Smooth muscle cell of the umbilical artery (primary cell): ENCODE measurements at places on chromosomes 7 and 10. TPM values are rescaled to one million over a fixed set of nuclear protein-coding genes. Genes with fewer than 3 reads are reported as not detected.

The TMEM229A gene
- not detected in 2 replicates for total RNA-seq

The PKD2L1 gene
- not detected in 2 replicates for total RNA-seq

The SPDYE8 gene
- total RNA-seq = not detected in 2 replicates

The FGL2 gene
- total RNA-seq = 0.09 and 0.30 TPM in 2 replicates

The ANTXRL gene
- not detected in 2 replicates for total RNA-seq

The SPDYE11 gene
- total RNA-seq = not detected in 2 replicates

The GHRHR gene
- total RNA-seq = not detected in 2 replicates

The NUTM2E gene
- total RNA-seq = 0.05 TPM in 1 of 2 replicates, not detected in the other

The NDUFA5 gene
- total RNA-seq = 36.4 and 40.1 TPM in 2 replicates

The BEND7 gene
- total RNA-seq = 4.8 and 5.9 TPM in 2 replicates

The CISD1 gene
- 14.6 and 25.1 TPM in 2 replicates for total RNA-seq

The ADGRA1 gene
- total RNA-seq = not detected in 2 replicates

The KIF11 gene
- 2.4 and 16.4 TPM in 2 replicates for total RNA-seq

The SRGN gene
- total RNA-seq = 9.8 and 13.1 TPM in 2 replicates

The MMD2 gene
- not detected in 2 replicates for total RNA-seq

The FAM25A gene
- not detected in 2 replicates for total RNA-seq

The FLNC gene
- 226 and 608 TPM in 2 replicates for total RNA-seq

The PIK3CG gene
- not detected in 2 replicates for total RNA-seq

The DPYSL4 gene
- total RNA-seq = 6.3 and 33.0 TPM in 2 replicates

The FFAR4 gene
- total RNA-seq = not detected in 2 replicates

The FIS1 gene
- 128 and 264 TPM in 2 replicates for total RNA-seq

The NEURL1 gene
- 0.18 and 0.59 TPM in 2 replicates for total RNA-seq

The MAGI2 gene
- total RNA-seq = 10.1 and 16.0 TPM in 2 replicates

The HOXA4 gene
- 0.60 and 0.89 TPM in 2 replicates for total RNA-seq

The EPDR1 gene
- 21.7 and 32.8 TPM in 2 replicates for total RNA-seq

The CHST15 gene
- 0.30 and 0.46 TPM in 2 replicates for total RNA-seq

The IGFBP3 gene
- 138 and 1,139 TPM in 2 replicates for total RNA-seq

The AUTS2 gene
- total RNA-seq = 2.1 and 12.3 TPM in 2 replicates

The LIPF gene
- not detected in 2 replicates for total RNA-seq

The TLX1 gene
- not detected in 2 replicates for total RNA-seq

The CAMK1D gene
- total RNA-seq = 1.8 and 4.4 TPM in 2 replicates

The SEMA3D gene
- total RNA-seq = 6.8 and 23.8 TPM in 2 replicates

The PKD1L1 gene
- under 0.01 TPM in 2 replicates for total RNA-seq

The PRSS1 gene
- total RNA-seq = not detected in 2 replicates

The BAG3 gene
- 12.2 and 25.2 TPM in 2 replicates for total RNA-seq

The ACTL6B gene
- not detected in 2 replicates for total RNA-seq

The PNLIPRP2 gene
- not detected in 2 replicates for total RNA-seq

The VCL gene
- total RNA-seq = 265 and 404 TPM in 2 replicates

The ABCA13 gene
- total RNA-seq = under 0.01 and 0.09 TPM in 2 replicates

The RBM28 gene
- 19.0 and 24.4 TPM in 2 replicates for total RNA-seq

The CALML3 gene
- total RNA-seq = not detected in 2 replicates

The ITIH5 gene
- total RNA-seq = 0.05 and 0.30 TPM in 2 replicates

The ADAM22 gene
- 0.89 and 1.8 TPM in 2 replicates for total RNA-seq

The CPEB3 gene
- 0.59 and 0.92 TPM in 2 replicates for total RNA-seq

The KCNH2 gene
- 2.7 and 3.8 TPM in 2 replicates for total RNA-seq

The GPR26 gene
- not detected in 2 replicates for total RNA-seq

The LRRC61 gene
- 1.8 and 2.2 TPM in 2 replicates for total RNA-seq

The CDC14C gene
- total RNA-seq = not detected in 2 replicates

The CFAP69 gene
- 5.0 and 5.3 TPM in 2 replicates for total RNA-seq

The CADPS2 gene
- total RNA-seq = 8.6 and 23.5 TPM in 2 replicates

The PTF1A gene
- not detected in 2 replicates for total RNA-seq

The CRTAC1 gene
- under 0.01 TPM in 1 of 2 replicates, not detected in the other for total RNA-seq

The NME8 gene
- total RNA-seq = not detected in 2 replicates

The NFKB2 gene
- 30.6 and 51.0 TPM in 2 replicates for total RNA-seq

The SSC4D gene
- 0.59 and 0.65 TPM in 2 replicates for total RNA-seq

The MEOX2 gene
- total RNA-seq = under 0.01 TPM in 1 of 2 replicates, not detected in the other

The CALCR gene
- total RNA-seq = not detected in 2 replicates

The MRC1 gene
- total RNA-seq = 0.05 TPM in 1 of 2 replicates, not detected in the other
